ENCODE measurements at places on chromosomes 11 and 22. TPM values are rescaled to one million over a fixed set of nuclear protein-coding genes. Genes with fewer than 3 reads are reported as not detected.
A peak's percentile ranks its signal among the peaks of the same experiment; 100 is the strongest.

- no peak for DNase-seq
Observed at GRCh38 chr11:68113986-68114385, 7.2 kb downstream of the CHKA start.

DNA sequence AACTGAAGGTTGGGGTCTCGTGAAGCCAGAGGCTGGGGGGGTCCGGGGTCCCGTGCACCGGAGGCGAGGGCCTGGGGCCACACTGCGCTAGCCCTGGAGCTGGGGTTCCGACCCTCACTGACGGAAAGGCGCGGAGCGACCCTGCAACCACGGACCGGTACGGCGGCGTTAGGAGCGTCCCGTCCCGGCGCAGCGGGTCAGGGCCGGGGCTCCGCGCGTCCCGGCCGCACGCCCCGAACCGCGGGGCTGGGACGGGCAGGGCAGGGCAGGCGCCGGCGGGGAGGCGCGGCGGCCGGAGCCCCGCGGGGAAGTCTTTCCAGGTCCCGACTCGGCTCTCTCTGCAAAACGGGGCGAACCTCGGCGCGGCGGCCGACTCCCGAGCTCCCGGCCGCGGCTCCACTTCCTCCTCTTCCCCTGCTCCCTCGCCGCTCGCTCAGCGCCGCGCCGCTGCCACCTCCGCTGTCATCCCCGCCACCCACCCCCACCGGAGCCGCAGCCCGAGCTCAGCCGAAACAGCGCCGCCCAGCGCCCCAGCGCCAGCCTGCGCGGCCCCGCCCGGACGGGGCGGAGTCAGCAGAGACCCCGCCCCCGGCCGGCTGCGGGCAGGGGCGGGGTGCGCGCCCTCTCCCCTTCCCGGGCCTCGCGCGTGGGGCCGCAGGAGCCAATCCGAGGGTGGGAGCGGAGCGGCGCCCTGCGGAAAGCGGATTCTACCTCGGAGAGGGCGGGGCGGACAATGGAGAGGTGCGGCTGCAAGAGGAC is at the start of gene GDPD5:
Gene GDPD5, minus strand, starts transcription at position 509 of the 759 bp plus-strand sequence. CDS start 48,206 bp downstream, outside the sequence.
- peak; percentile 94 for DNase-seq

DNA sequence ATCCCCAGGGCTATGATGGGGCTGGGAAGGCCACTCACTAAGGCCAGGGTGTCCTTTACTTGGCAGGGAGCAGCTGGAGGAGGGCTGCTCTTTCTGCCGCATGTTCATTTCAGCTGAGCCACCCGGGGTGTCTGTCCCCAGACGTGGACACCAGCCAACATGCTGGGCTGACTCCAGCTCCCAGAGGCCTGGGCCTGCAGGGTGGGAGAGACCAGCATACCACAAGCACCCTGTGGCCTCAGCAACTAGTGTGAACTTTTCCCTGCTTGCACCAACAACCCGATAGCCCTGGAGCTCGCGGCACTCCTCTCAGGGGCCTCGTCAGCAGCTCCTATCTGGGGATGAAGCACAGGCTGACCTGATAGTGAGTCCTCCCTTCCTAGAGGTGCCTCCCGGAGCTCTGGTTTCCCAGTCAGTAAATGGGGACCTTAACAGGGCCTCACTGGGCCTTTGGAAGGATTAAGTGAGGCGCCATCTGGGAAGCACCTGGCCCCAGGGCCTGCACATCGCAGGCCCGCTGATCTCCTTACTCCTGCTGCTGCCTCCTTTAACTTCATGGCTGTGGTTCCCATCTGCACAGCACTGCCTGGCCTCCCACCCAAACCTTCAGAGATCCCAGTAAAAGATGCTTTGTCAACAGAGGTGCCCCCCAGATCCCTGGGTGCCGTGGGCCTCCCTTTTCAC is 83.4 kb downstream of the GALNT18 start:
- DNase-seq: no peak

DNA sequence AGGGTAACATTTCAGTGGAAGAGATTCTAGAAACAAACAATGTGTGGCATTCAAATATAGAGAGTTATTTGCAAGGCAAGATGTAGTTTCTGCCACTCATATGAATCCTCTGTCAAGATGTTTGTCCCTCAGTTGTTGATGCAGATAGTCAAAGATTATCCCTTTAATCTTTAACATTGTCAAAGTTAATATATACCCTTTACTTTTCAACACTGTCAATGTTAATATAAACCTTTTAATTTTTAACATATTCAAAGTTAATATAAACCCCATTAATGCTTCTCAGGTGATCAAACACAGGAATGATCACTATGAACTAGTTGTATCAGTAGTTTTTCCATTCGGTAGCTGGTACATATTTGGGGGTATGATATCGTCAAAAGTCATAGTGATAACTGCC is 51.9 kb upstream of the PICALM start:
- no peak for DNase-seq

GRCh38 chr11:118886681-118887111 is 3.0 kb downstream of the CXCR5 start:
- DNase-seq: peak; percentile 63

DNA sequence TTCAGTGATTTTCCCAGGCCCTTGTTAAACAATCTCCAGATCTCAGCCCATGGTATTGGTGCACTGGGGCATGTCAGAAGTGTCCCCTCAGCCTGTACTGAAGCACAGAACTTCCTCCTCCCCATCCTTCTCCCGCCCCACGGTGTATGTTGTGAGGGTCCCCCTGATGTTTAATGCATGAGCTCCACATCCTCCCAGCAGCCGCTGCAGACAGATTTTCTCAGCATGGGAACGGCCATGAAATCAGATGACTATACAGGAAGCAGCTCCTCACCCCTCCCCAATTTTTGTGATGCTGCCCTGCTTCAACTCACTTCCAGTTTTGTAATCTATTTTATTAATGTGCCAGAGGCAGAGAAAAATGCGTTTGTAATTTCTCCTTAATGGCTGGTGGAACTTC is 406.0 kb downstream of the MIAT start:
- no peak for DNase-seq

- no peak for DNase-seq
Observed at GRCh38 chr11:14327116-14327515, 31.9 kb downstream of the RRAS2 start.

DNA sequence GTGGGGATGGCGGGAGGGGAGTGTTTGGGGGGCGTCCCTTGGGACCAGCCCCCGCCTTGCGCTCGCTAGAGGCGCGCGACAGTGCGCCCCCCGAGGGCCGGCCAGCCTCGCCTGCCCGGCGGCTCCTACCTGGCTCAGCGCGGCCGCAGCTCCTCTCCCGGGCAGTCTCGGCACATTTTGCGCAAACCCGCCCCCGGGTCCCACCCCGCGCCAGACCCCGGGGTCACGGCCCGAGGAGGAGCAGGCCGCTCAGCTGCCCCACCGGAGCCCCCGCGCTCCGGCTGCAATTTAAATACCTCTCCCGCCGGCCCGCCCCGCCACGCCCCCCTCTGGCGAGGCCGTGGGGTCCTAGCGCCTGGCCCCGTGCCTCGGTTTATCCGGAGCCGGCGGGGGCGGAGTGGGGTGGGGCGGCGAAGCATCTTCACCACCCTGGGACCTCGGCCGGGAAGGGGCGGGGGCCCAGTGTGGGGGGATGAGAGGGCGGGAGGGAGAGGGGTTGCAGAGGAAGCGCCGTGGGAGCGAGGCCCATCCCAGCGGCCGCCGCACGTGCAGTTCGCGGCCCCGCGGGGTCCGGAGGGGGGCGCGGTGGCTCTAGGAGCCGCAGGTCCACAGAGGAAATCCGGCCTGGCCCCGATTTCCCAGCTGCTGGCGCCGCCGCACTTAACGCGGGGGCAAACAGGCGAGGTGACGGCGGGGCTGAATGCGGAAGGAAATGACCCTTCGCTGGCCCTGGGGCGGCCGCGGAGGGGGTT is at the start of gene LRRC32:
Gene LRRC32, minus strand, starts transcription at position 263 of the 752 bp plus-strand sequence. CDS start 4,793 bp downstream, outside the sequence.
- peak; percentile 93 for DNase-seq

- peak; percentile 83 for DNase-seq
Observed at GRCh38 chr11:96341211-96342013, 1.6 kb downstream of the MAML2 start.

DNA sequence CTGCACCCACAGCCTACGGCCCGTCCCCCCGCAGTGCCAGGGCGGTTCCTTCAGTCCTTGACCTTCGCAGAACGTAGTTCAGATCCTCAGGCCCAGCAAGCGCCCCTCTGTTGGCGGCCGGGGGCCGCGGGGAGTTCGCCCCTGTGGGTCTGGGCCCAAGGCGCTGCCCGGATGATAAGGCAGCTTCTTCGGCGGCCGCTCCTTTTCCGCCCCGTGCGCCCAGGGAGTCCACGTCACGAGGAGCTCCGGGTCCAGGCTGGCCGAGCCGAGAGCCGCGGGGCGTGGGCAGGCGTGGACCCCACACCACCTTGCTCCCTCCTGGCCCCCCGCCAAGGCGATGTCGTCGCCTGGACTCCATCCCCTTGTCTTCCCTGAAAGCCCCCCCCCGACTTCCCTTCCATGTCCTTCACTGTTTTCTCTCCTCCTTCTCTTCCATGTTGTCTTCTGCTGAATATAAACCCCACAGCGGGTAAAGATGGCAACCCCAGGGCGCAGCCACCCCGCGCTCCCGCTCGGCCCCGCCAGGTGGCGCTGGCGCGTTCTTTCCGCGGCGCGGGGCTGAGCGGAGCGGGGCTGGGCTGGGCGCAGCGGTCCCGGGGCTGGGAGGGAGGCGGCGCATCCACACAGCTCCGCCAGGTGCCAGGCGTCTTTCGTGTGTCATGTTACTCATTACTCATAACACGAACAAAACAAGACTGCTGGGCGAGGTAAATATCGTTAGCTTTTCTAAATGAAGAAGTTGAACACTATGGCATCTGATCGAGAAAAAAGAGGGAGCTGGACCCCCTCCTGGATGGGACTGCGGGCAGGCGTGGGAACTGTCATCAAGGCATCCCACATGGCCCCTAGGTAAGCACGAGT is 321.0 kb downstream of the NTM start:
- no peak for DNase-seq

DNA sequence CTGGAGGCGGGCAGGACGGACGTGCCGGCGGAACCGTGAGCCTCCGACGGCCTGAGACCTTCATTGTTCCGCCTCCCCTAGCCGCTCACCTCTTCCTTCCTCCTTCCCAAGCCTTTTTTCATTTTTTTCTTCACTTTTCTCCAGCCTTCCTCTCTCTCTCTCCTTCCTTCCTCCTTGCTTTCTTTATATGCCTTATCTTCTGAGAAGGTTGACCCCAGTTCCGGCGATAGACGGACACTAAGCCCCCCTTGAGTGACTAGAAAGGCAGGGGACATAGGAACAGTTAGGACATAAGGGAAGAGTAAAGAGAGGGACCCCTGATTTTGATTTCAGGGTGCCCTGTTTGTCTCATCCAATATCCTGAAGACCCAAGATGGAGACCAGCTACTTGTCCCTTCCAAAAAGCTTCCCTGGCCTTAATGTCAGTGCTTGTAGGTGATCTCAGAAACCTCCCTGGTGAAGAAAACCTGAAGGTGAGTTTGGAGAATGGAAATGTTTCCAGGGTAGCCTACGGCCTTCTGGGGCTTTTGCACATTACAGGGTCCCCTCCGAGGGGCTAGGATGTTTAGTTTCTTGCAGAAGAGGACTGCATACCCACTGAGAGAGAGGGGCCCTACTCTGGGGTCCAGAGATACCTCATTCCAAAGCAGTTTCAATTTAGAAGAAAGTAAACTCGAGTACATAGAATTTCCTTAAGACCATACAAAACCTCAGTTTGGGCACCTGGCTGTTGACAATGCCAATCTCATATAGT is 3.5 kb downstream of the ADM start:
- no peak for DNase-seq

- no peak for DNase-seq
Observed at GRCh38 chr22:39528080-39528661, 4.4 kb downstream of the RPS19BP1 start.

DNA sequence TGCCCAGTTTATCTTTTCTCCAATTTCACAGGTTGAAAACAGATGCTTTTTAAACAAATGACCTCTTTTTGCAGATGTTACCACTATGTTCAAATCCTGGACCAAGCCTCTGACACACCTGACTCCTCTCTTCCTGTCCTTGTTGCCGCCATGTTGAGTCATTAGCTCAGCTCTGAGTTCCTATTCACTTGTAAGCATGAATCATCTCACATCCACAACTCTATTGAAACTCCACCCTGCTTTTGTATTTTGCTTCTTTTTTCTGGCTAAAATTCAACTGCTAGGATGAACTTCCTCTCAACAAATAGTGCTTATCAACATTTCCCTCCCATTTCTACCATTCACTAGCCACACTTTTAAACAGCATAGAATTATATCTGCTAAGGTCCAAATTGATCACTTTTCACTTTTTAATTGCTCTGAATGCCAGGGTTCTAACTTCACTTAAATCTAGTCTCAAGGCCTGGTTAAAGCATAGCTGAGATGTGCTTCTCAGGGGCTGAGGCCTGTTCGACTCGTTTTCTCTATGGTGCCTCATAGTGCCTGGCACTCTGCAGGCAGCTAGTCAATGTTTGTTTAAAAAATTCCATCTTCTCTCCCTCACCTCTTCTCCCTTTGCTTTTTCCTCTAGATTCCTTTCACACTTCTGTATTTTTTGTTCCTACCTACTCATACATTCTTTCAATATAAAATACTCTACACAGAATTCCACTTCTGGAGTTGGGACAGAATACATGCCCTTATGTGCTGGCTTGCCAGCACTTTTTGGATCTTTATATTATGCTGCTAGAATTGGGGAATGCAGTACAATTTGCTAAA is 3.9 kb downstream of the JOSD1 start:
- no peak for DNase-seq

GRCh38 chr11:95035316-95035715 is 10.3 kb downstream of the KDM4E start:
- no peak for DNase-seq

DNA sequence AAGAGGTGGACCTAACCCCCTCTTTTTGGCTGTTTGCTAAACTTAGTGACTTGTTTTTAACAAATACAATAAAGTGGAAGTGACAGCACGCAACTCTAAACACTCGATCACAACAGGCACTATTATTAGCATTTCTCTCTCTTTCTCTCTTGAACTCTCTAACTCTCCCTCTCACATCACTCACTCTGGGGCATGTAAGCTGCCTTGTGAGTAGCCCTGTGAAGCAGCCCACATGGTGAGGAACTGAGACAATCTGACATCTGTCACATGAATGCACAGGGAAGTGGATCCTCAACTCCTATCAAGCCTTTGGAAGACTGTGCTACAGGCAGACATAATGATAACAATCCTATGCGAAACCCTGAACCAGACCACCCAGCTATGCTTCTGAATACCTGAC is 609.0 kb upstream of the CNTN5 start:
- no peak for DNase-seq

DNA sequence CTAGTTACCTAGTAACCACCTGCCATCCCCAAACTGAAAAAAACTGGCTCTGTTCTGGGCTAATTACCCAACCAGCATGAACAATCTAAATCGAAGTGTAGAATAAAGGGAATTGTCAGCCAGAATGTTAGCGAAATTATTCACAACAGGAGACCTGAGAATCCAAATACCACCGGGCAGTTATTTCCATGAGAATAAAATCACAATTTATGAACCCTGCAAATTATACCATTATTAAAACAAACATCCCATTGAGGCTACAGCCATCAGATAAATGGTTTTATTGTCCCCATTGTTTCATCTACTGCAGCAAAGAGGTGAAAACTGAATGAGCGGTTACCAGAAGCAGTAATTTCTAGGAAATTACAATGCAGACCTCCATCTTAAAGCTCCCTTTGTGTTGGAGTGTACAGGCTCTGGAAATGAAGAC is 21.7 kb downstream of the FAM168A start:
- no peak for DNase-seq

The NLRP6 gene
- total RNA-seq: 0.38 TPM

The C11orf87 gene
- total RNA-seq: not detected

The C1QTNF4 gene
- 7.1 TPM for total RNA-seq

The DUSP18 gene
- 8.5 TPM for total RNA-seq

The RBFOX2 gene
- total RNA-seq: 124 TPM

The TSSK2 gene
- total RNA-seq: not detected

The LRP4 gene
- total RNA-seq: 10.1 TPM

The CHRM1 gene
- total RNA-seq: not detected
